Ureter (tissue), 1 donor: ENCODE measurements at places on chromosomes 4 and X. TPM values are rescaled to one million over a fixed set of nuclear protein-coding genes. Genes with fewer than 3 reads are reported as not detected.

Gene PDE5A
- 74.4 TPM for total RNA-seq

Gene SLC26A1
- 0.18 TPM for total RNA-seq

Gene ERAS
- total RNA-seq, result not detected

Gene DCX
- not detected for total RNA-seq

Gene MAML3
- total RNA-seq, result 23.4 TPM

Gene SHROOM4
- 19.3 TPM for total RNA-seq

Gene KDR
- total RNA-seq, result 27.4 TPM

Gene TRIML2
- total RNA-seq, result not detected

Gene NPY2R
- total RNA-seq, result not detected

Gene G6PD
- total RNA-seq, result 52.3 TPM
